Stimulated activated effector memory CD8-positive, alpha-beta T cell treated with anti-CD3 and anti-CD28 coated beads, Interleukin-12 subunit alpha, Interleukin-12 subunit beta, amount 100 ng/mL, for 72 hours (primary cell): ENCODE measurements at places on chromosomes 7 and 10.

DNA sequence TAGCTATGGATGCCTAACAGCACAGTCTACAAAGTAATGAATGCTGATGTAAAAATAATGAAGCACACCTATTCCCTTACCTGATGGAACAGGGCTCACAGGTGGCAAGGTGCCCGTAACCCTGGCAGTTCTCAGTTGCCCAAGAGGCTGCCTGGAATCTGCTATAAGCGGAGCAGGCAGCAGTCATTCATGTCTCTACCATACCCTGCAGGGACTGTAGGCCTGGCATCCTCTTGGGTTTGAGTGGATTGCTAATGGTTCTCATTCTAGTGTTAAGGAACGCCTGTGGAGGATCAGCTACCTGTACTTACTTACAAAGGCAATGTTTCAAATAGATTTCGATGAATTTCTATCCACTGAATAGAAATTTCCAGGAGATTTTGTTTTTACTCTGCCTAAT is 38.4 kb downstream of the BAIAP2L1 start:
- no peak for DNase-seq

- DNase-seq: no peak
These were observed 55.5 kb downstream of the SLC16A12 start for GRCh38 chr10:89479771-89480446.

DNA sequence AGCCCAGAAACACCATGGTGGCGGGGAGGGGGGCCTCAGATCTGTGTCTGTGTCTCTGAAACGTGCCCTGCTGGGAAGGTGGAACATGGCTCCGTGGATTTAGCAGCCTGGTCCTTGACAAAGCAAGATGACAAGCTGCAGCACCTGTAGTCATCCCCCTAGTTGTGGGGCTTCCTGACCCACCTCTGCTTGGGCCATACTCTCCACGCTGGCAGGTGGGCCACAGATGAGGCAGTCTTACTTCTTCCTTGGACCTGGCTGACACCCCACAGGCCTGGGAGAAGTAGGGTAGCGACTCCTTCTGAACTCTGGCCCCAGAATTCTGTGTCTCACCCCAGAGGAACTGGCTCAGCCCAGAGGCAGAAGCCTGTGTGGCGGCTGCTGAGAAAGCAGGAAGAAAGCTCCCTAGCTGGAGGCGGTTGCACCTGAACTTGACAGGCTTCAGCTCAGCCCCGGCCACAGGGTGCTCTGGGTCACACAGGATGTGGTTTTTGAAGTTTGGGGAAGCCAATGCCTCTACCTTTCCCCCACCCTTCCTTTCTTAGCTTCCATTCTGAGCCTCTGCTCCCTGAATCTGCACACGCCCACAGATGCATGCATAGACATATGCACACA is 113.9 kb downstream of the ABLIM1 start:
- peak; percentile 33 for DNase-seq

DNA sequence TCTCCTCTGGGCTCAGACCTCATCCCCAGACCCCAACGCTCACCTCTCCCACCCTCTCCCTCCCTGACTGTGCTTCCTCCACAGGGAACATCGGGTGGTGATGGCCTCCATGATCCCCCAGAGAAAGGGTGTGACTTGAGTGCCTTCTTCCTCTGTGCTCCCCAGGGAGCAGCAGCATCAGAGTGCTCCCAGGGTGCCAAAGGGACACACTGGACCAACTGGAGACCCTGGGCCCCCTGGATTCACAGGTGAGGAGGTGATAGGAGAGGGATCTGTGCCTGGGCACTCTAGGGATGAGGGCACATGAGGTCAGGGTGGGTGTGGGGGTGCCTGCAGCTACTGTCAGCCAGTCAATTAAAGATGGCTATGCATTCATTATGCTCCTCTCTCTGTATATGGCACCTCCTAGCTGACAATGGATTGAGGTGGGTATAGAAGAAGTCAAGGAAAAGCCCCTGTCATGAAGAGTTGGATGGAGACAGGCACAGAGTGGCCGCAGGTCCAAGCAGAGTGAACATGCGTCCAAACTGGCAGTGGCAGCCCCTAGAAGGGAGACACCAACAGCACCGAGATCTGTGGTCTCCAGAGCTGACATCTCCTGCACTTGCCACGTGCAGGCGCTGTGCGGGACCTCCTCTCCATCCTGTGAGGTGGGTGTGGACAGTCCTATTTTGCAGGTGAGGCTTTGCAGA is 15.5 kb upstream of the VOPP1 start:
- no peak for DNase-seq

GRCh38 chr10:91127341-91128082 is 93.0 kb upstream of the PCGF5 start:
- no peak for DNase-seq

- no peak for DNase-seq
These were observed 161.6 kb downstream of the BAMBI start for GRCh38 chr10:28838908-28839307.

GRCh38 chr7:142983825-142984224 is 21.7 kb upstream of the KEL start:
- no peak for DNase-seq

DNA sequence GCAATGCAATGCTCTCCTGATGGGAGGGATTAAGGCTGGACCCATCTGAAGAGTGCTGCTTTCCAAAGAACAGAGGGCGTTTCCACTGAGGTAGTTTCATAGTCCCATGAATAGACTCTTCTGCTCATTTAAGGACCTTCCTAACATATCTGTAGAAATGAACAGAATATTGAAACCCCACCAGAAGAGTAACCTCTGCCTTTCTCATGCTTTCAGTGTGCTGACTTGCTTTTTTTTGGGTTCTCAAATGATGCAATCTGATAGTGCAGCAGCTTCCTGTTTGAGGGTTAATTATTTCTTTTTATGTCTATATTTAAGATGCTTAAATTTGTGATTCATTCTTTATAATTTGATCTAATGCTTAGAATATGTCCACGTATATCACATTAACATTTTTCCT is 82.2 kb downstream of the GATA3 start:
- no peak for DNase-seq

GRCh38 chr10:92757066-92757710 is 67.4 kb downstream of the HHEX start:
- DNase-seq: no peak

GRCh38 chr7:32215697-32216096 is 145.5 kb upstream of the PDE1C start:
- DNase-seq: no peak

DNA sequence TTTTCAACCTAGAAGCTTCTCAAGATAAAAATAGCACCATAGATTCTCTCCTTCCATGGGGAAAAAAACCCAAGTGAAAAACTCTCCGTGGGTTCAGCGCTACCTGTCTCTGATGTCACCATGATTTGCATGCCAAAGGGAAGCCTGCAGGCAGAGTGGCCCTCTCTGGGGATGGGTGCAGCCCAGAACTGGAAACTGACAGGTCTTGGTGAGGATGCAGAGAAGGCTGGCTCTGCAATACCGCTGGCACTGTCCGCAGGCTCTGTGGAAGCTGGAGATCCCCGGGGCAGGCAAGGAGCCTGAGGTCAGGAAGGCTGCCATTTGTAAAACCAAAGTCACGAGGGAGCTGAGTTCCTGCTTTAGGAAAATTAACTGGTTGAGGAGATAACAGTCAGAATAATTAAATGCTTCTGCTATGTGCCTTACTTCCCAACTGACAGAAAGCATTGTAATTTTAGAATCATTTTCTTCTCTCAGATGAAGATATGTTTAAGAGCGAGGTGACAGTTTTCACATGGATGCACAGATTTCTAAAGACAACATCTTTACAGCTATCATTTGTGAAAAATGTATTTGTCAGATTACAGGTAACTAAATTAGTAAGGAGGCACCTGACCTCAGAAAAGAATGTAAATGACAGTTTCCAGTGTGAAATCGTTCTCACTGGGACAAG is 731.5 kb upstream of the FZD8 start:
- DNase-seq: no peak

GRCh38 chr7:105982388-105982787 is 19.3 kb downstream of the CDHR3 start:
- DNase-seq: no peak

DNA sequence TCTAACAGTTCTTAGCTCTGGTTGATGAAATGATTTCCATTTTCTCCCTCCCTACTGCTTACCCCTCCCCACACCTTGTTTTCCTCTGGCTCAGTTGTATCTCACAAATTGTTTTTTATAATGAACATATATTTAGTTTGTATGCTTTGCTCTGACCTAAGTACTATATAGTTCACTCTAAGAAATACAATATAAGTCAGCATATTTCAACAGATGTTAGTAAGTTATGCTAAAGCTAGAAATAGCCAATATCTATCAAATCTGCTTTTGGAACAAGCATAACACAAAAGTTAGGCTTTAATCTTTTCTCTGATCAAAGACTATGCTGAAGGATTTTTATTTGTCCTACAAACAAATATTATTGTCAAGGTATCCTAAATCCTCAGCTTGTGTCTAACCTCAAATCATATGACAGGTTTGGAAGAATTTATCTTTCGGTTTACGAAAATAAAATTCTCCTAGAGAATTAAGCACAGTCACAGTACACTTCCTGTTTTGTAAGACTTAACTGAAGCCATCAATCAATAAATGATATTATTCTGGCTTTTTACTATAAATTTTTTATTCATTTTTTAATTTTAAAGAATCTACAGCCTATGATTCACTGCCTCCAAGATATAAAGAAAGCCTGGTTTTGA is 67.0 kb downstream of the IMMP2L start:
- DNase-seq: no peak
